ENCODE measurements at places on chromosomes 3 and 15.

GRCh38 chr3:172018364-172018763 lies 21.0 kb upstream of the FNDC3B start:
- no peak for DNase-seq

DNA sequence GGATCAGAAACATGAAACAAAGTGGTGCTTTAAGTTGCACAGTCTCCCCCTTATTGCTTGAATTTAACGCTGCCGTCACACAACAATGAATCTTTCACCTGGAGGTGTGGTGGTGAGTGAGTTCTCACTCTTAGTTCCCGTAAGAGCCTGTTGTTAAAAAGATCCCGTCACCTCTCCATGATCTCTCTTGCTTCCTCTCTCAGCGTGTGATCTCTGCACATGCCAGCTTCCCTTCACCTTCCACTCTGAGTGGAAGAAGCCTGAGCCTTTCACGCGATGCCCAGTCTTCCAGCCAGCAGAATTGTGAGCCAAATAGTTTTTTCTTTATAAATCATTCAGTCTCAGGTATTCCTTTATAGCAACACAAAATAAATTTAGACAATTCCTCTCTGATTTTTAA lies 136.7 kb upstream of the CHL1 start:
- no peak for DNase-seq

- DNase-seq: no peak
Measured at GRCh38 chr3:22039161-22039560, 288.2 kb upstream of the ZNF385D start.

DNA sequence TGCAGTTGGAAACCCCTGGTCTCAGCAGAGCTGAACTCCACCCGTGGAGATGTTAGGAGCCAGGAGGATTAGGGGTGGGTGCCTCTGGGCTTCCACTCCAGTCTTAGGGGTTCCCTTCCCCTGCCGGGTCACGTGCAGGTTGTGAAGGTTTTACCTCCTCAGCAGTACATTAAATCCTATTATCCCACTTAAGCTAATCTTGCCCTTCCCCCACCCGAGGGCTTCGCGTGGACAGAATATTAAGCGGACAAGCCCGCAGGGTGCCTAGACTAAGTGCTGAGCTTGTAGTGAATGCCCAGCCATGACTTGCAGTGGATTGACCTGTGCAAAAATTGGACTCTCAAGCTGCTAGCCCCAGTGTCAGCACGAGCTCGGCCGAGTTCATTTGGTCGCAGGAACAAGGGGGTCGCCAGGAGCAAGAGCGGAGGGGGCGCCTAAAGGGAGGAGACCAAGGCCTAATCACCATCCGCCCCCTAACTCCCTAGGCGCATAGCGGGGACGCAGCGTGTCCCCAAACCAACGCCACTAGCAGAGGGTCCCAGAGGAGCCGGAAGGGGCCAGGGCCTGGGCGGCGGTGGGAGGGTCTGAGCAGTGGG lies 498 bp upstream of the SEMA4B start:
- DNase-seq: peak; percentile 27

GRCh38 chr15:97052513-97052912 lies 722.0 kb downstream of the NR2F2 start:
- no peak for DNase-seq

- no peak for DNase-seq
Measured at GRCh38 chr3:171190668-171191067, 164.1 kb upstream of the SLC2A2 start.

DNA sequence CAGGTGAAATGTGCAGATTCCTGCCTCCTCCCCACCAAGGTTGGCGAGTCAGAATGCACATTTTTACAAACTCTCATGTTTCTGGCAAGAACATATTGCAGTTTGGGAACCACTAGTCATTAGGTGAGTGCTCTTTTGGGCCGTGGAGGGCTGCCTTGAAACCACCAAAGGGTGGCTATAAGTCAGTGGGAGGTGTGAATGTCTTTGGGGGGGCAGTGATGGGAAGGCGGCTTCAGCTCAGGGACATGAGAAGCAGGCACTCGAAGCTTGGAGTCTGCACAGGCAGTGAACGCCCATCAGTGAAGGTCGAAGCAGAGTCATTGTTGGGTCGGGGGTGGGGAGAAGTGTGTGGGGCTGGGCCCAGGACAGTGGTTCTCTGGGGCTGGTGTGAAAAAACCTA lies 1.1 kb downstream of the NOX5 start:
- no peak for DNase-seq

- peak; percentile 61 for DNase-seq
Measured at GRCh38 chr3:53833053-53833645, 13.1 kb downstream of the CHDH start.

DNA sequence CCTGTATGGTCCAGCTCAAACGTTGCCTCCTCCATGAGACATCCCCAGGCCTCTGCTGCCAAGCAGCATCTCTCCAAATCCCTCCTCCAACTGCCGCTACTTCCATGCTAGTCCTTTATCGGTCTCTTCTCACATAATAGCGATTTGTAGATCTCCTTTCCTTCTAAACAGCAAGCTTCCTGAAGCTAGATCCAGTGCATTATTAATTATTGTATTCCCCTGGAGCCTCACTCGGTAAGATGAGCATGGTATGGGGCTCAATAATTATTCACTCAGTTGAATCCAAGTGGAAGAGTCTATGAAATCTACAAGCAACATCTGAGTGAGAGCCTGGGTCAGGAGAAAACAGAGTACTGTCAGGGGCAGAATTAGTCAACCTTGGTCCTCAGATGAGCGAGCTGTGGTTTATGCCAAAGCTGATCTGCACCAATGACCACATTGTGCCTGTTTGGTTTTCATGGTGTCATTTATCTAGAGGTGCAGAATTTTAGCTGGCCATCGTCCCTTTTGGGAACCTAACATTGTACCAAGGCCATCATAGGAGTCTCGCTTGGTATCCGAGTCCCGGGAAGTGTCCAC lies 93.8 kb upstream of the UBE2E1 start:
- no peak for DNase-seq

DNA sequence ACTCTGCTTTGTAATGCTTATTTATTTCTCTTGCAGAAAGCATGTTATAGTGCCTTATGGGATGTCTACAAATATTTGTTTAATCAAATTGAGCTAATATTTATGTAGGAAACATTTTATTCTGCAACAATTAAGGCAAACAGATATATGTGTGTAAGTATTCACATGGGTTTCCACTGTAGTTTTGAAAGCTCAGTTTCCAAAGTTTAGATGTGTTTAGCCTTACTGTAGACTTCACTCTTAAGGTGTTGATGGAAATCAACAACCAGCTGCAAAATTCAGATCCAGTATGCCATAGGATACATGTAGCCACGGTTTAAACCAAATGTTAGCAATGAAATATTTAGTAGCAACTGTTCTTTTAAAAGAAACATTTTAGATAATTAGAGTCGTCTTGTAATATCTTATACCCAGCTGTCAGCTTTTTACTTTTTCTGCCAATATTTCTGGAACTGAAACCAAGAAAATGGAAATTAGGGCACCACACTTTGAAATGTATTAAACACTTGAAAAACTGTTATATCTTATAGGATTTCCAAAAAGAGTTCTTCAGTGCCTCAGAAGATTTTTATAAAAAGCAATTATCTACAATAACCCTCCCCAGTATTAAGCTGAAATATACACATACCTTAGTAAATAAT lies 18.5 kb downstream of the PIK3CA start:
- DNase-seq: no peak

GRCh38 chr15:41825572-41826535 lies 2.0 kb upstream of the JMJD7 start:
- no peak for DNase-seq

DNA sequence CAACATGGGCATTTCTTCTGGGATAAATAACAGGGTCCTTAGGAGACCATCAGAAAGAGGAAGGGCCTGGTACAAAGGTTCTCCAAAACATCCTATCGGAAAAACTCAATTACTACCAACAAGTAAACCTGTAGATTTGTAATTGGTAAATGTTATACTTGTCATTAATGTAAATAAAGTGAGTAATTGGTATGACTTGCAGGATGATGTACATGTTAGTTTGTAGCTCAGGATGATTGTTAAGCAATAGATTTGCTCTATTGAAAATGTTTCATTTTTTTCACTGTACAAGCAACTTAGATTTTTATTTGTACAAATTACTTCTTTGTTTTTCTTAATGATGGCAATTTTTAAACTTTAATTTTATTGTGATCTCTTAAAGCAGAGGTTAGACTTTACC lies 3.8 kb upstream of the SCG5 start:
- DNase-seq: no peak

- no peak for DNase-seq
Measured at GRCh38 chr3:84209474-84209873, 749.3 kb upstream of the CADM2 start.

- DNase-seq: no peak
Measured at GRCh38 chr15:78481917-78482316, 25.5 kb upstream of the HYKK start.

DNA sequence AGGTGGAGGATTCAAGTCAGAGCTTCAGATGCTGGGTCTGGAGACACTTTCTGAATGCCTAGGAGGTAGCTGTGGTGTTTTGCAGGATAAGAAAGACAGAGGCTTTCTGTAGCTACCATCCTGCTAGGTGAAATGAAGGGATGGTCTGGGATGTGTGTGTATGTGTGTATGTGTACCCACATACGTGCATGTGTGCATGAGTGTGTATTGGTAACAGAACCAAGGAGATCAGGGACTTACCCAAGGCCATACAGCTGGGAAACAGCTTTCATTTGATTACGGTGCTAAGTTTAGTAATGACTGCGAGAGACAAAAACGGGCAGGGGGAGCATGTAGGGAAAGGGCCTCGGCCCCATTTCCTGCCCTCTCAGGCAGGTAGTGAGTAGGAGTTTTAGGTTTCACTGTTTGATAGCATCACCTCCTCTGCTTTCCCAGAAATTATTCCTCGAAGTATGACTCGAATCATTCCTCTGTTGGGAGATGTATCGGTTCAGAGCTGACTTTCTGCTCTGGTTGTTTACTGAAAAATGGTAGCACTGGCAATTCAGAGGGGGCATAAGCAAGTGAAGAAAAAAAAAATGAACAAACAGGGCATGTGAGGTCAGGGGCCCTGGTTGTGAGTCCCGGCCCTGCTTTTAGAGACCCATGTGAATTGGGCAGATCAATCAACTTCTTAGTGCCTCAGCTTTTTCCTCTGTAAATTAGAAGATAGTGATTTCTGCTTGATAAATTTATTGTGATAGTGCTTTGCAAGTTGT lies 130.7 kb downstream of the LPP start:
- no peak for DNase-seq
